NCI-H187 treated with DMSO at 0.1 percent for 48 hours (cell line): ENCODE measurements at places on chromosomes 1 and 21.
A peak's percentile ranks its signal among the peaks of the same experiment; 100 is the strongest.

- no peak for DNase-seq
Measured at GRCh38 chr21:44551340-44551961, at the start of gene KRTAP10-2. KRTAP10-2 (minus strand) TSS chr21:44551505; CDS start chr21:44551458, 47 bp downstream.

- DNase-seq: no peak
Measured at GRCh38 chr1:242435200-242435599, 89.3 kb downstream of the PLD5 start.

DNA sequence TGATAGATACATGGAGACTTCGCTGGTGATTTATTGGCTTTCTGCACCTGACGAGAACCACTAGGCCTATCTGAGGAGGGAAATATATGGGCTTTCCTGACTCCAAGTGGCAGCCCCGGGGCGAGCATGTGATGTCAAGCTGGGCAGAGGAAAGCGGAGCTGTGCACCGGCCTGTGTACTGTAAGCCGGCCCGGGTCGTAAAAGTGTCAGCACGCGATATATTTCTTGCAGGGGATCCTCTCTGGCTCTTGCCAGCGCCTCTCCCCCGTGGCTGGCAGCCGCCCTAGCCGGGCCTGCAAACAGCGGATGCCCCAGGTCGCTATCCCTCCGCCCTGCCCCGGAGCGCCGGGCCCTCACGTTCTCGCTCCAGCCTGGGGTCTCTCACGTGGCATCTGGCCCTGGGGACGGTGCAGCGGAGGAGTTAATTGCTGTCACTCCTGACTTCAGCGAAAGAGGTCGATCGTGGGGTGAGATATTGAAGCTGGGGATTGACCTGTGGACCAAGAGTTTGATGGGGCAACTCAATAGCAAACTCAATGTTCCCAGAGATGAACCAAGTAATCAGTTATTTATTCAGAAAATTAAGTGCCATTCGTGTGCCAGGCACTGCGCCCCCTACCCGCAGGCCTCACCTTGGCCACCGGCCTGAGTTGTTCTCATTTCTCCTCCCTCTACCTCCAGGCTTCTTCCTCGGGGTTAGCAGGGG is 41.0 kb upstream of the HAO2 start:
- DNase-seq: peak; percentile 82

DNA sequence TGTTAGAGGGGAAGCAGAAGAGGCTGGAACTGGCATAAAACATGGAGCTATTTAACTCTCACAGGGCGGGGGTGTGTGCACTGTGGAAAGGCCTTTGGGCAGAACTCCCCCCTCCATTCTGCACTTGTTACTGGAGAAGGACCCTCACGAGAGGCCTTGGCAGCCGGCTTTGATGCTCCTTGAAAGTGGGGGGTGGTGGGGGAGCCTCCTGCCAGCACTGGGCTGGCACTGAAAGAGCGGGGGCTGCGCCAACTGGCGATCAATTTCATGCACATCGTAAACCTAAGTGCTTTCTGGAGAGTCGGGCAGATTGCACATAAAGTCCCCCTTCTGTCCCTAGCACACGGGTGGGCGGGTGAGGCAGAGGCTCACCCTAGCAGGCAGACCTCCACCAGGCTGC is 28.9 kb downstream of the FOXO6 start:
- DNase-seq: no peak

DNA sequence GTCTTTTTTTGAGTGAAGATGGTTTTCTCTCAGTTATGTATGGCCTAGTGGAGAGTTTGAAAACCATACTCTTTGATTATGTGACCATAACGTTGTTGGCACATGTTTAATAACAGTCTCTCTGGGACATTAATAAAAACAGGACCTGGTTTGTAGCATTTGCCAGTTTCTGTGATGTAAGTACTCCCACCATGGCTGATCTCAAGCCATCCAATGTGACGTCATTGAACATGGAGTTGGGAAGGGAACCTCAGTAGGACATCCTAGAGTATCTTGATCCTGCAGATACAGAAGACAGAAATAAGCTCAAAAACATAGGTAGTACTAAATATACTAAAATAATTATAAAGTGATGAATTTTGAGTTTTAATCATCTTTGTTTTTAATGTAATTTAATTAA is 107.0 kb downstream of the ACTL8 start:
- no peak for DNase-seq
